Activated gamma-delta T cell treated with anti-CD3 and anti-CD28 coated beads, Interleukin-2, amount 50 U/mL, for 16 hours (primary cell): ENCODE measurements at places on chromosomes 2 and 18.

- no peak for DNase-seq
These were observed 13.8 kb downstream of the CERKL start for GRCh38 chr2:181643151-181643550.

GRCh38 chr2:31956312-31956711 is 54.5 kb downstream of the MEMO1 start:
- no peak for DNase-seq

- no peak for DNase-seq
These were observed 66.9 kb upstream of the SMAD2 start for GRCh38 chr18:47997338-47997780.

DNA sequence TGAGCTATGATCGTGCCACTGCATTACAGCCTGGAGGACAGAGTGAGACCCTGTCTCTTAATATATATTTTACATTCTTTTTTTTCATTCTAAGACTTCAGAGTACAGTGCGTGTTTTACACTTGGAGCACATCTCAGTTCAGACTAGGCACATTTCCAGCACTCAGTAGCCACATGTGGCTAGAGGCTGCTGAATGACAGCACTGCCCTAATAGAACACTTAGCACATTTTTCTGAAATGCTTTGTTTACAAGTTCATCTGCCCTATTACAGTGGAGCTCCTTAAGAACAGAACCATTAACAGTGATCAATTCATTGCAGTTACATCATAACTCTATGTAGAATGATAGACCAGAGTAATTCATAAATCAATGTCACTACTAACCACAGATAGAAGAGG is 138.1 kb downstream of the SUCLG1 start:
- no peak for DNase-seq

DNA sequence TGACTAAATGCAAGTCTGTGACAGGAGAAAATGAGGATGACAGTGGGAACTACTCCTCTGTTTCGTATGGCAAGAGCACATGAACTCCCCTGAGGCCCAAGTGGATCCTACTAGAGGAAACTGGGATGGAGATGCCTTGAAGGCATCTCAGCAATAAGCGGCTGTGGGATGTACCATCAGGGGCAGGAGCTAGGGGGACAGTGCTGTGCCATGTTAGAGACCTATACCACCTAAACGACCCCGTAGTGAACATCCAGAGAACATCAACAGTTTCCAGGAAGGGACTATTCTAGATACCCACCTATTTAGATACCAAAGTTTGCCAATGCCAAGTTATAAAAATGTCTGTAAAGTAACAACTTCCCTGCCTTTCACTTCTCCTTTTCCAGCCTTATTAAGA is 860.8 kb upstream of the ACVR2A start:
- no peak for DNase-seq

DNA sequence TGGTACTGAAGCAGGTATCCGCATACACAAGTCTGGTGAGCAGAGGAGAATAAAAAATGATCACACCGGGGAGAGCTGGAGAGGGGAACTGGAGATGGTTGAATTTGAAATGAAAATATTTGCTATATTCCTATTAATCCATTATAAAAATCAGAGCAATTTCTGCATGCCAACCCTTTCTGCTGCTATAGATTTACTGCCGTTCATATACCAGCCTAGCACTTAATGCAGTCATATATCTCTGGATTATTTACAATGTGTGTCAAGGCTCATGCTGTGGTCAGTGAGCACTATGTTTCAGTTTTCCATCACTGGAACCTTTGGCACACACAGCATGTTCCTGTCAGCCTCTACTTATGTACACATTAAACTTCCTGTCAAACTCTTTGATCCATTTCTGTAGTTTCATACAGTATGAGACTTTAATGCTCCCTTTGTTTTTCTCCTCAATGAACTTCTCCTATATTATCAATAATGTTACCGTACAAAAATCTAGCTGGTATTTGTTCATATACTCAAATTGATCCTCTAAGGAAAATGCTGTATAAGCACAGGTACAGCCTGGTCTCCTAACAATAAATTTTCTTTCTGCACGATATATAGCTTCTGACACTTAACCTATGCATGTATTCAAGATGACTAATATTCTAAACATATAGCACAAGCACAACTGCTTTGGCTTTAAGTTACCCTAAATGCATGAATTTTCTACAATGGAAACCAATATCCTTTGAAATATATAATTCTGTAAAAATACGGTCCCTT is 36.7 kb downstream of the FANCL start:
- DNase-seq, result no peak

DNA sequence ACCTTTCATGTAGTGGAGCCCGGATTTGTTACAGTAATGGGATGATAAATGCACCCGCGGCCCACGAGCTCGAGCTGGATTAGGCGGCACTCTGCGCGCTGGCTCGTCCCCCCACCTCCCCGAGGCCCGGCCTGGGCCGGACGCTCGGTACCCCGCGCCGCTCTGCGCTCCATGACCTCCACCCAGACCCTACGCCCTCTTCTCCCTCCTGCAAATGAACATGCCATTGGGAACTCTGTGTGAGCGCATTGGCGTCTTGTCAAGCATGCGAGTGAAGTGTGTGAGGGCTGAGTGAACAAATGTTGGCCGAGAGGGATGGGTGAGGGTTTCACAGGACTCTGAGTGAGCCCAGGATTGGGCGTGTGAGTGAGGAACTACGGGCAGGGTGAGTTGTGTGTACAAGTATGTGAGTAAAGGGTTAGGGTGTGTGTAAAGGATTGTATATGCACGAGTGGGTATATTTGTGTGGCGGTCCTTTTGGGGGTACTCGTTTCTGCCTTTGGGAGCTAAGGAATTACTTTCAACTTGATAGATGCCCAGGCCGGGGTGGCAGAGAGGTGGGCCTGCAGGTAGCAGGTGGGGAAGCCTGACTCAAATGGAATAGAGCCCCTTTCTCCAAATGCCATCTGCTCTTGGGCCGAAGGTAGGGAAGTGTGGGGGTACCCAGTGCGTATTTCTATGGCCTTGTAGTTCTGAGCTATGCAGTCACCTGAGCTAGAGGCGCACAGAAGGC is 2.9 kb upstream of the EN1 start:
- DNase-seq, result no peak

GRCh38 chr2:192443831-192444230 is 249.1 kb upstream of the TMEFF2 start:
- DNase-seq, result no peak

GRCh38 chr2:150464270-150464669 is 23.2 kb downstream of the RND3 start:
- DNase-seq, result no peak

GRCh38 chr18:44325903-44326635 is 354.6 kb upstream of the SETBP1 start:
- DNase-seq, result no peak

- DNase-seq, result no peak
These were observed 601.5 kb upstream of the FANCL start for GRCh38 chr2:58842501-58843155.

DNA sequence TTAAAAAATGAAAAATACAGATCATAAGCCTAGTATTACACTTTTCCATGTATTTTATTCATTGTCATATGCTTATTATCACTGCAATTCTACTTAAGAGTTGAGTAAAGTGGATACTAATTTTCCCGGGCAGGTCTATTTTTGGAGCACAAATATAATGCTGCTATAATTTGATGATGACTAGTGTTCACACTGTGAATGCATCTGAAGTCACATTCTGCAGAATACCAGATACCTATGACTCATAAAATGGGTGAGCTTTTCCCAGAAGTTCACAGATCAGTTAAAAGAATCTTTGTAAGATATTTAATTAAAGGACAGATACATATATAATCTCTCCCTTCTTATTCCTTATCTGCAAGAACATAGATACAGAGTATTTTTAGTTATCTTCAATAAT is 79.8 kb upstream of the MC4R start:
- DNase-seq, result no peak

- no peak for DNase-seq
These were observed 13.7 kb downstream of the TRAPPC8 start for GRCh38 chr18:31929273-31929672.

DNA sequence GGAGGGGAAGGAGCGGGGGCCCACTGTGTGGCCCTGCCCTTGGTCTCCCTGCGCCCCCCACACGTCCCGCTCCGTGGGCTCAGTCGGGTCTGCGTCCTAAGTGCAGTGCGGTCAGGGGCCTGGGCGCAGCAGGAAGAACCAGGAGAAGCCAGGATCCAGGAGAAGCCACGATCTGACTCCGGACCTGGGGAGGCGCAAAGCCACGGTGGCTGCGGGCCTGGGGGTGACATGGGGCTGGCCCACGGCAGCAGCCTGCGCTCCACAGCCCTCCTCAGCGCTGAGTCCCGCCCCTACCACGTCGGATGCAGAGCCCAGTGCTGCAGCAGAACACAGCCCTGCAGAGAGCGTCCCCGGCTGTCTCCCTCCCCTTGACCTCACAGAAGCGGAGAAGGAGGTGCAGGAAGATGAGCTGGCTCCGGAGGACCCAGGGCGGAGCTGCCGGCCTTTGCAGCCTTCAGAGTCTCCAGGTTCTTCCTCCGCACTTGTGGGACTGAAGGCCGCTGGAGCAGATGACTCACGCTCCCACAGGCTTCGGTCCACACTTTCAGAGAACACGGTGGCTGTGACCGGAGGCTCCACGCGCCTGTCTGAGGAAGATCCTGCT is 589.2 kb upstream of the SALL3 start:
- no peak for DNase-seq

DNA sequence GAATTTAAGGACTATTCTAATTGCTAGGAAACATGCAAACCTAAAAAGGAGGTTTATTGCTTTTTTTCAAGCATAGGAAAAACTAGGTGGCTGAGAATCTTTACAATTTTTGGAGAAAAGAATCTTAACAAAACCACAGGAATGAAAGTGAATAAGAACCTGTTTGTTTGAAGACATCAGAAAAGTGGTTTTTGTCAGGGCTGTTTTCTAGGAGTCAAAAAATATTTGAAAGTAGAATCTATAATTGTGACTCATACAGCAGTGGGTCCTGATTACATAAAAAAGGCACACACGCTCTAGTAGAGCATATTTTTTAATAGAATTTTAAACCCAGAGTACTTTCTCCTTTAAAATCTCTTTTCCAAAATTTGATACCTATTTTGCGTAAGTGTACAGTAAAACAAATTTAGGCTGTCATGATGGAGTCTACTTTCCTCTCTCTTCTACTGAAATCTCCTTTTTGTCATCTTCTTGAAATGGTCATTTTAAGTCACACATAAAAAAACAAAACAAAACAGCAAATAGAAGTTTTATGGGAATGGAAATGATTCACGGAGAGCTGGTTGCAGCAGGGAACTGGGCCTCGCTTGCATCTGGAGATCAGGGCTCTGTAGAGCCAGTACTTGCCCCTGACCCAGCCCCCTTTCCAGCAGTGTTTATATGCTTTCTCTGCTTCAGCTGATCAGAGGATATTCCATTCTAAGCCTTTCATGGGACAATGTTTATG is 59.1 kb upstream of the PELI1 start:
- no peak for DNase-seq

- no peak for DNase-seq
These were observed 76.0 kb upstream of the DSG1 start for GRCh38 chr18:31241900-31242409.

DNA sequence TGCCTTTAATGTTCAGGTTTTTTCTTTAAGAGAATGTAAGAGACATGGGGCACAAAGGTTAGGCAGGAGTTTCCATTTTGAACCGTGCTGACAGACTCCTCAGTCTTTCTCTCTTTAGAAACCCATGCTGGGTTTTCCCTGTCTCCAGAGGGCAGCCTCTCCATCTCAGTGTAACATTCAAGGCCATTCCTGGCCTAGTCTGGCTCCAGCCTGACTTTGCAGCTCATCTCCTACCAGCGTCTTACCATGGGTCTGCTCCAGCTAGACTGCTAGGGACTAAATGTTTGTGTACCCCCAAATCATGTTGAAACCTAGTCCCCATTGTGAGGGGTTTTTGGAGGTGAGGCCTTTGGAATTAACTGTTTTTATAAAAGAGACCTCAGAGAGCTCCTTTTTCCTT is 9.8 kb upstream of the CLIP4 start:
- DNase-seq, result no peak

GRCh38 chr2:38690499-38691420 is 24.8 kb downstream of the GALM start:
- DNase-seq, result no peak

GRCh38 chr2:162333968-162334367 is 10.0 kb upstream of the GCA start:
- no peak for DNase-seq

GRCh38 chr2:62074233-62074632 is 121.7 kb upstream of the B3GNT2 start:
- no peak for DNase-seq

- DNase-seq, result no peak
These were observed 13.7 kb downstream of the RBBP8 start for GRCh38 chr18:22946846-22947245.

DNA sequence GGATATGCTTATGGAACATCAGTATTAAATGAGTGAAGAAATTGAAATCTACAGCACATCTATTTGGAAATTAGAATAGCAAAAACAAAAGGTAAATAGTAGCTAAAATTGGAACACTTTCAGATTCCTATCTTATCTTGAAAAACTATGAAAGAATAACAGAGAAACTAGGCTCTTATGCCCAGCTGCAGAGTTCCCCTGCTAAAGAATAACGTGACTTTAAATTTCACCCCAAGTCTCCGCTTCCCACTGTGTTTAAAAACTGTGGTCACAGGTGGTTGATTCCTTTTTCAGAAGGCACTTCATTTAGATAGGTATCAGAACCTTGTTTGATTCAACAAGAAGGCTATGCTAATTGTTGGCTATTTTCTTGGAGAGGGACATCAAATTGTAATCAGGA is 30.1 kb downstream of the ARHGAP28 start:
- DNase-seq, result no peak

DNA sequence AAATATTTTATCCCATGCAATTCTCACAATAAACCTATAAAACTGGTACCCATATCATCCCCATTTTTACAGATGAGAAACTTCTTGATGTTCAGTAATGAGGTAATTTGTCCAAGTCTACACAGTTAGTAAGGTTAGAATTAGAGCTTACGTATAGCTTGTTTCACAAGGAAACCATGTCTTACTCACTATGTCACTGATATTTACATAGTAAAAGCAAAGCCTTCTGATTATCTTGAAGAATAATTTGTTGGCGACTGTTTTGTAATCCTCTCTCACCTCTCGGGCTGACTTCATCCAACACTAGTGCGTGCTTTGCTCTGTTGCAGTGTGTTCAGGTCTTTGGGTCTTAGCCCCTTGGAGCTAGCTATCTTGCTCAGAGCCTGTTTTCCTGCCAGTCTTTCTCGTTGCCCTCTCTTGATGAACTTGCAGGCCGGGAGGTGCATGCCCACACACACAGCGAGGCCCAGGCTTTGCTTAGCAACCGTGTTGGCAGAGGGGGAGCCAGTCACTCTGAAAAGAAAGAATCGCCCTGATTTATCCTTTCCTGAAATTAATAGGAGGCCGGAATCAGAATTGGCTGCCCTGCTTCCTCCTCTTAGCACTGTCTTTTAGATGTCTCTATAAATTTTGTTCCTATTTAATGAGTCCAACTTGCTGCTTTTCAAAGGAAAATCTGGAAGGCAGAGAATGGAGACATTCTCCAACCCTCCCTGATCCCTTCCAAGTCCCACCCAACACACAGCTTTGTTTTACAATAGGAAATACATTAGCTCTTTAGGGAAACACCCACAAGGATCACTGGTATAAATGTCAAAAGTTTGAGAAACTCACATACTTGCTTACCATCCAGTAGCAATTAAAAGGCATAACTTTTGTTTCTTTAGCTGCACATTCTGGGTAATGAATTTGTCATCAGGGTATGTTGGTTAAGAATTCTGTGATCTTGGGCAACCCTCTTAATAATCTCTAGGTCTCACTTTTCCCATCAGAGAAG is 97.6 kb upstream of the SEC11C start:
- DNase-seq, result no peak

GRCh38 chr2:100213595-100213994 is 71.2 kb upstream of the AFF3 start:
- no peak for DNase-seq
